CD4-positive, alpha-beta T cell treated with Interleukin-15 for 4 hours (primary cell): ENCODE measurements at places on chromosomes 16 and 17.

DNA sequence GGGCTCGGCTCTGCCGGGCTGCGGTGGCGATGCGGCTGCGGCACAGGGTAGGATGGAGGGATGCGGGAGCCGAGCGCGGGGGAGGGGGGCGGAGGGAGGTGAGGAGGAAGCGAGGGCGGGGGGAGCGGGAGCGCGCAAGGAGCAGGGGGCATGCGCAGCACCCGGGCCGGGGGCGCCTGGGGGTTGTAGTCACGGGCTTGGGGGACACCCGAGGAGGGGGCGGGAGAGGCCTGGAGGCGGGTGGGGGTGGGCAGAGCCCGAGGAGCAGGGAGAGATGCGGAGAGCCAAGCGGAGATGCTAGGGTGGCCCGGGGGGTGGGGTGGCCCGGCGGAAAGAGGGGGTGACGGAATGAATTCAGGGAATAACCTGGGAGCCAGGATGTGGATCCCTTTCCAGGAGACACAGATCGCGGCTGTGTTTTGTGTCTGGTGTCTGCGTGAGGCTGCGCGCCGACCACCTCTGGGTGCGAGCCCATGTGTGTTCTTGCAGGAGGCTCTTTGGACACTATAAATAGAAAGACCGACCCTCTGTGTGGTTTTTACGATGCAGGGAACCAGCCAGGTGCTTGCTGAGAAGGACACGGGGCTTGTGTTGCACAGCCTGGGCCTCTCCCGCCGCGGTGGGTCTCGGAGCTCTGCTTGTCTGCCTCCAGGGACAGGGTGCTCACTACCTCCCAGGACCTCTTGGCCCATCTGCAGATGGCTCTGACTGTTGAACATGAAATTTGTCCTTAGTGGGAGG is at the start of gene STX1B:
STX1B (minus strand) TSS at position 54 of the 741 bp plus-strand sequence. CDS start 242 bp downstream, outside the sequence.
- peak; percentile 20 for DNase-seq

DNA sequence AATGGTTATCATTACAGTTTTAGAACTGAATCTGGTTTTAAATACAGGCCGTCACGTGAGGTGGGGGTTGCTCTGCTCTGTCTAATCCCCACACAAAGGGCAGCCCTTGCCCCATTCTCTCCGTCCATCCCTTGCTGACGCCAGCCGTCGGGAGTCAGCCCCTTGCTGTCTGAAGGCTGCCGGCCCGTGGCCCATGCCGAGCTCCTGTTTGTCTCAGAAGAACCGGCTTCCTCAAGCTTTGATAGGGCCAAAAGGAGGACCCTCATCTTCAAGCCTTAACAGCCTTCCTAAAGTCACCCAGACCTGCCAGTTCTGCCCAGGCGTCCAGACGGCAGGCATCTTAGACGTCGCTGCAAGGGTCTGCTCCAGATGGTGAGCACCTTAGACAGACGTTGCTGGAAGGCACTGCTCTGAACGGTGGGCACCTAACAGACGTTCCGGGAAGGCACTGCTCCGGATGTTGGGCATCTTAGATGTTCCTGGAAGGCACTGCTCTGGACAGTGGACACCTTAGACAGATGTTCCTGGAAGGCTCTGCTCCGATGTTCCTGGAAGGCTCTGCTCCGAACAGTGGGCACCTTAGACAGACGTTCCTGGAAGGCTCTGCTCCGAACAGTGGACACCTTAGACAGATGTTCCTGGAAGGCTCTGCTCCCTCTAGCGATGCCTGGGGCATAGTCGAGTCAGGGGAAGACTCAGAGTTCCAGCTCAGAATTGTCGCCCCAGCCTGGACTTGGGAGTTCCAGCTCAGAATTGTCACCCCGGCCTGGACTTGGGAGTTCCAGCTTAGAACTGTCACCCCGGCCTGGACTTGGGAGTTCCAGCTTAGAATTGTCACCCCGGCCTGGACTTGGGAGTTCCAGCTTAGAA is 35.1 kb upstream of the CHMP6 start:
- DNase-seq: no peak

DNA sequence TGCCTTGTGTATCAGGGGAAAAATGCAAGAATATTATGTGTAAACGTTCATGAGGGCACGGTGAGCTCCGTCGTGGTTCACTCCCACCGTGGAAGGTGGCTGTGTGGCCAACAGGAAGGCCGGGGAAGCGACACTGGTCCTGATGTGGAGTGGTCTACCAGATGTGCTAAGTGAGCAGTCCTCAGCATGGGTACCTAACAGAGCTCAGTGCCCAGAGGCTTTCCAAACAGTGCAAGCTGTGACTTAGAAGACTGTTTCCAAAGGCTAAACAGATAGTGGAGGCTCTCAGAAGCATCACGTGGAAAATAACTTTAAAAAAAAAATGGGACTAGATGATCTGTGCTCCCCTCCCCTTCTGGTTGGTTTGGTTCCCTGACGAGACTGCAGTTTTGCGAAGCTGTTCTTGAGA is 199.3 kb upstream of the CHMP6 start:
- no peak for DNase-seq

DNA sequence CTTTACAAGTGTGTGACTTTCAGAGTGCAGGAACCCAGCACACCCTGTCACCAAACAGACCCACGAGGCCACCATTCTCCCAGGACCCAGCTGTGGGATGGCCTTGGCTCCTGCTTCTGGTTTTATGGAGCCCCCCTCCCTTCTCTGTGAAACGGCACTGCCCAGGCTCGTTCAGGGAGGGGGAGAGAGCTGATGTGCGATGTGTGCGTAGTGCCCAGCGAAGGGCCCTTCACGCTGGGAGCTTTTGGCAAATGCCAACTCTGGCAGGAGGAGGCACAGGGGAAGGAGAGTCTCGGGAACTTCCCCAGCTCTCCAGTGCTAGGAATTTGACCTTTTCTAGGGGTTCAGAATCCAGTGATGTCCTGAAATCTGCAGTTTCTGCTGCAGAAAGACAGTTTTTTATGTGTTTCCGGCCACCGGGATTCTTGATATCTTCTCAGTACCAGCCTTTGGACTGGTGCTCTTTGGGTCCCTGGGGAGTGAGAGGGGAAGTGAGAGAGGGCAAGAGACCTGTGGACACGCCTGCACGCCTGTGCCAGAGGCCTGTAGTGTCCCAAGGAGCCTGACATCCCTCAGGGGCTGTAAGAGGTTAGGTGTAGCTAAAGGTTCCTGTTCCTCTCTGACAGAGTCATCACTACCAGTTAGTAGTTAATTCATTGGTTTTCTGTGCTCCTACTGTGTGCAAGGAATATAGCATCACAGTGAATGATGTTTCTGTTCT is 45.1 kb downstream of the CMIP start:
- no peak for DNase-seq

DNA sequence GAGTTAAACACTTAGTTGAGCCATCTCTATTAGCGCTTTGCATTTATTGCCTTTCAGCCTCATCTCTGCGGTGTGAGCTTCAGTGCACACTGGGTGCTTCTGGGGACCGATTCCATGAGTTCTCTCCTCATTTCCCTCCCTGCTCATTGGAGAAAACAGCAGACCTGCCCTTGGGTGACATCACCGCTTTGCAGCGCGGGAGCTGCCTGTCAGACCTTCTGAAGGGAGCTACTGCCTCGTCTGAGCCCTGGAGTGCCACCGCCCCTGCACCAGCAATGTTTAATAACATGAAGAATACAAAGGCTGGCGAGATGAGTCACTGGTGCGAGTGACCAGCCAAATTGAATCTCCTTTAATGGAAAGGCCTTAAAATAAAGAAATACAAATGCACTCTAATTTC is 30.2 kb upstream of the CPPED1 start:
- DNase-seq: no peak

GRCh38 chr17:21163101-21163500 is 36.3 kb downstream of the DHRS7B start:
- no peak for DNase-seq

DNA sequence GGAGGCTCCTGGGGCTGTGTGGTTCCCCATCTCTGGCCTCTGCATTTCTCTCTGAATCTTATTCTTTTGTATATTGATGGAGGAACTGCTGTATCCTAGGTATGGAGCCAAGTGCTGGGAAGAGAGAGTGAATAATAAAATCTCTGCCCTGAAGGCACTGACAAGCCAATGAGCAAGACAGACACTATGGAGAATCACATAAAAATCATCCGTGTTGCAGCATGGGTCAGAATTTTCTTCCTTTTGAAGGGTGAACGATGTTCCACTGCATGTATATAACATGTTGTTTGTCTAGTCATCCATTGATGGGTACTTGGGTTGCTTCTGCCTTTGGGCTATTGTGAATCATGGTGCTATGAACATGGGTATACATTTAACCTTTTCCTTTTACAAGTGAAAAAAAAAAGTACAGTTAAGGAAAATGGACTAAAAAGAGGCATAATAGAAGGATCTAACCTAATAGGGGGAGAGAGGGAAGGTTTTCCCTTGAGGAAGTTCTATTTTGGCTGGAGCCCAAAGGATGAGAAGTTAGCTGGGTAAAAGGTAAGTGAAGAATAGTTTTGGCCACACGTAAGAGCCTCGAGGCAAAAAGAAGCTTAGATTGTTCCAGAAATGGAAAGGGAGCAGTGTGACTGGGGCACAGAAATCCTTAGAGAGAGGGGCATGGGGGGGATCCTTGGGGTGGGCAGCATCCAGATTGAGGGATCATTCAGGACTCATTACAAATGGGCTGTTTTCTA is 32.3 kb upstream of the GNA13 start:
- no peak for DNase-seq

DNA sequence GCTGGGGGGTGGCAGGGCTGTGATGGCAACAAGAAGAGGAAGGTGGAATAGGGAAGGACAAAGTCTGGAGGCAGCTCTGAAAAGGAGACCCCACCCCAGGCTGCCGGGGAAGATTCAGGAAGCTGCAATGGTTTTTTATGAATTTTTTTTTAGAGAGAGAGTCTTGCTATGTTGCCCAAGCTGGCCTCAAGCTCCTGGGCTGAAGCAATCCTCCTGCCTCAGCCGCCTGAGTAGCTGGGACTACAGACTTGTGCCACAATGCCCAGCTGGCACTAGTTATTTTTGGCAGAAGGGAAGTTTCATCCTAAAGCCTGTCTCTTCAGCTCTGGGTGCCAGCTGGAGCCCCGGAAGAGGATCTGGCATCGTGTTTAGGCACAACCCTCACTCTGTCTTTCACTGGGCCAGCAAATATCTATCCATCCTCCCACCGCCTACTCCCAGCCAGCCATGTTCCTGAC is 1.3 kb upstream of the CES3 start:
- DNase-seq: no peak

GRCh38 chr16:88654363-88655052 is 3.7 kb upstream of the CYBA start:
- DNase-seq: no peak

DNA sequence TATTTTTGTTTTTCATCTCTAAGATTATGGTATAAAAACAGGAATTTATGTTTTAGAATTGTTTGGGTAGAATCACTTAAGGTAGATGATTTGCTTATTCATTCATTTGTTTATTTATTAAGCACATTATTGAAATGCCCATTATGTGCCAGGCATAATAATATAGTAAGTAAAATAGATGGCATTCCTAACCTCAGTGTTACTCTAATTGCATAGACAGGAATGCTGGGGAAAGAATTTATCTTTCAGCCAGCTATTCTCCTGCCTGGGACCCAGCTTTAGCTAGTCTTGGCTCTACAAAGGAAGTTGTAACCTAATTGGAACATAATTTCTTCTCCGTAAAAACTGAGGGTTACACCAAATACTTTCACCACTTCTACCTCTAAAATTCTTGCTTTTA is 44.6 kb downstream of the NFAT5 start:
- no peak for DNase-seq

DNA sequence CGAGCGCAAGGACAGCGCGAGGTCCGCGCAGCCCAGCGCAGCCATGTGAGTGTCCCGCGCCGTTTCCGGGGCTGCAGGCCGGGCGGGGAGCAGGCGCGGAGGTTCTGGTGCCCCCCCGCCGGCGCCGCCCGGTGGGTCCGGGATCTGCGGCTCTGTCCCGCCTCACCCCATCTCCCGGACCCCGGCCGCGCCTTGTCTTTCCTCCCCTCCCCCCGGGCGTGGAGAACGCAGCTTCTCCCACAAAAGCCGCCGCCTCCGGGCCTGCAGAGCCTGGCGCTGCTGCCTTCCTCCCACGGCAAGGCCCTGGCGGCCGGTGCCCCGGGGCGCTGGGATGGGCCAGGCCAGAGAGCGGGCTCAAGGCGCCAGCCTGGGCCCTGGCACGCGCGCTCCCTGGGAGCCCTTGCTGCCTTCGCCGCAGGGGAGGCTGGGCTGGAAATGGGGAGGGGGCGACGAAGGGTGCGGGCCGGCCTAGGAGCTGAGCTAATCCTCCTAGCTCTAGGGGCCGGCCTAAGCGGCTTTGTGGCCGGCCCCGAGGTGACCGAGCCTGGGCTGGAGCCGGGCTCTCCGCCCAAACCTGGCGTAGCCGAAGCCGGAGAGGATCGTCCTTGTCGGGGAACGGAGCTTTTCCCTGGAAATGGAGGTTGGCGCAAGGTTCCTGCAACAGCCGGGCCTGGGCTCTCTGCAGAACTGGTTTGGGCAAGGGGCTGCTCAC is 397 bp downstream of the RIPOR1 start:
- DNase-seq: no peak
